ENCODE measurements at places on chromosomes 11 and 22. TPM values are rescaled to one million over a fixed set of nuclear protein-coding genes. Genes with fewer than 3 reads are reported as not detected.

DNA sequence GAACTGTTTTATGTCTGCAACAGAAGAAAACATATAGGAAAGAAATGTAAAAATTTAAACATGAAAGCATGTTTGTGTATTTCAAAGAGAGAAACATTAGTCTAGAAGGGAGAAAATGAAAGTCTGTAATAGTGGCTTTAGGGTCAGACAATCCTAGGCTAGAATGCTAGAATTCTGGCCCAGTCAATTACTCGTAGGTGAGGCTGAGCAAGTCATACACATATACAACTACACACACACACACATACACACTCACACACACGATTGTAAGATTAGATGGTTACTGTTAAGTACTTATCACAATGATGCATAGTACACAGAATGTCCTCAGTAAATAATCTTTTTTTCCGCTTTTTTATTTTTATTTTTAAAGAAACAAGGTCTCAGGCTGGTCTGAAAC, 37.7 kb upstream of the PCF11 start:
- H3K4me3 ChIP-seq = no peak overlapping the region
- H3K36me3 ChIP-seq = peaks cover 2% of the 10 kb centered on the region
- peaks cover 19% of the 10 kb centered on the region for H3K4me1 ChIP-seq
- peak overlapping the region; percentile 32 for H3K27ac ChIP-seq
- no peaks in the 10 kb centered on the region for H3K27me3 ChIP-seq
- DNase-seq = no peak

GRCh38 chr22:29916007-29916544, 33.1 kb downstream of the MTMR3 start:
- H3K27me3 ChIP-seq = no peaks in the 10 kb centered on the region
- H3K4me3 ChIP-seq = no peak overlapping the region
- DNase-seq = no peak
- no peaks in the 10 kb centered on the region for H3K36me3 ChIP-seq

DNA sequence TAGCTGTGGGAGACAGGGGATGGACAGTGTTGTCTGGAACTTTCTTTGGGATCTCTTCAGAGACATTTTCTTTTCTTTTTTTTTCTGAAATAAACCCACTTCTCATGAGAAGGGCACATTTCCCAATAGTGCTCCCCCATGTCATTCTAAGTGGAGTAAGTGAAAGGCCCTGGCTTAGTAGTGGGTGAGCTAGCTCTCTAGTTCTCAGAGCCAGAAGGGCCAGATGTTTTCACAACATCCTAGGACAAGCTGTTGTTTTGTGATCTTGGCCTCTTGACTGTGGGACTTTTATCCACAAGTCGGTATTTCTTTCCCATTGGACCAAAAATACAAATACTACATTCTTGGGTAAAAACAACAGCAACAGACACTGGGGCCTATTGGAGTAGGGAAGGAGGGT, 607.7 kb upstream of the TENM4 start:
- H3K27me3 ChIP-seq = no peaks in the 10 kb centered on the region
- DNase-seq = no peak
- H3K36me3 ChIP-seq = no peaks in the 10 kb centered on the region
- no peak overlapping the region for H3K4me3 ChIP-seq
- no peaks in the 10 kb centered on the region for H3K4me1 ChIP-seq

GRCh38 chr22:29200901-29201300, 4.8 kb upstream of the EMID1 start:
- DNase-seq = no peak
- peak overlapping the region; percentile 84 for H3K27ac ChIP-seq
- H3K27me3 ChIP-seq = peaks cover 33% of the 10 kb centered on the region
- no peak overlapping the region for H3K4me3 ChIP-seq
- peaks cover 27% of the 10 kb centered on the region for H3K4me1 ChIP-seq
- peaks cover 5% of the 10 kb centered on the region for H3K36me3 ChIP-seq

DNA sequence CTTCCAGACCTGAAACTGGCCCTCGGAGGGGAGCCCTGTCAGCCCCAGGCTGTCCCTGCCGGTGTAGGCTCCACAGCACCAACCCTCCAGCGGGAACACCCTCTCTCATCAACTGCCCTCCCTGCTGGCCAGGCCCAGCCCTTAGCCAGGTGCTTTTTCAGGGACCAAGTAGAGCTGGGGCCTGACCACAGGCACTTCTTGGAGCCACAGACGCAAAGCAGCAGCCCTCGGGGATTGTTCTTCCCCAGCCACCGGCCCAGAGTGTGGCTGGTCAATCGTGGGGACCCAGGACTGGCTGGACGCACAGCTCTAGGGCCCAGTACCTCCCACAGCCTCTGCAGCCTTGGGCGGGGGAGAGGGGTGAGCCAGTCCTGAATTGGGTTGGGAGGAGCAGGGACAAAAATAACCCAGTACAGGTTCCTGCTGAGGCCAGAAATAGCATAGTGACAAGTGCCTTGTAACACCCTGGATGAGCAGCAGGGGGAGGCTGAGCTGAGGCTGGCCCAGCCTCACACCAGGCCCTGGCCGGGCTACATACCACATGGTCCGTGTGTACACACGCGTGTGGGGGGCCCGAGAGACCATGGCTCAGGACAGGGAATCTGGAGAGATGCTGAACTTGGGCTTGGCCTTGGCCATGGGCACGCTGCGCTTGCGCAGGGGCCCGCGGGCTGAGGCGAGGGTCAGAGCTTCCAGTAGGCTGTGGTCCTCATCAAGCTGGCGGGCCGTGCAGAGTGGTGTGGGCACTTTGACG, 2.0 kb downstream of the KCNJ11 start:
- H3K27ac ChIP-seq = no peak overlapping the region
- no peak for DNase-seq
- peaks cover 4% of the 10 kb centered on the region for H3K27me3 ChIP-seq
- H3K4me3 ChIP-seq = no peak overlapping the region
- H3K36me3 ChIP-seq = no peaks in the 10 kb centered on the region
- peaks cover 11% of the 10 kb centered on the region for H3K4me1 ChIP-seq

GRCh38 chr11:19344661-19345518, 104.1 kb upstream of the E2F8 start:
- H3K36me3 ChIP-seq = peaks cover 9% of the 10 kb centered on the region
- H3K4me1 ChIP-seq = peaks cover 7% of the 10 kb centered on the region
- H3K27me3 ChIP-seq = peaks cover 81% of the 10 kb centered on the region
- DNase-seq = no peak
- H3K4me3 ChIP-seq = no peak overlapping the region

- peak overlapping the region; percentile 95 for H3K27ac ChIP-seq
- DNase-seq = no peak
- H3K4me1 ChIP-seq = peaks cover 35% of the 10 kb centered on the region
- H3K4me3 ChIP-seq = no peak overlapping the region
- H3K27me3 ChIP-seq = no peaks in the 10 kb centered on the region
Observed at GRCh38 chr11:66541892-66542291, 4.0 kb downstream of the ZDHHC24 start.

DNA sequence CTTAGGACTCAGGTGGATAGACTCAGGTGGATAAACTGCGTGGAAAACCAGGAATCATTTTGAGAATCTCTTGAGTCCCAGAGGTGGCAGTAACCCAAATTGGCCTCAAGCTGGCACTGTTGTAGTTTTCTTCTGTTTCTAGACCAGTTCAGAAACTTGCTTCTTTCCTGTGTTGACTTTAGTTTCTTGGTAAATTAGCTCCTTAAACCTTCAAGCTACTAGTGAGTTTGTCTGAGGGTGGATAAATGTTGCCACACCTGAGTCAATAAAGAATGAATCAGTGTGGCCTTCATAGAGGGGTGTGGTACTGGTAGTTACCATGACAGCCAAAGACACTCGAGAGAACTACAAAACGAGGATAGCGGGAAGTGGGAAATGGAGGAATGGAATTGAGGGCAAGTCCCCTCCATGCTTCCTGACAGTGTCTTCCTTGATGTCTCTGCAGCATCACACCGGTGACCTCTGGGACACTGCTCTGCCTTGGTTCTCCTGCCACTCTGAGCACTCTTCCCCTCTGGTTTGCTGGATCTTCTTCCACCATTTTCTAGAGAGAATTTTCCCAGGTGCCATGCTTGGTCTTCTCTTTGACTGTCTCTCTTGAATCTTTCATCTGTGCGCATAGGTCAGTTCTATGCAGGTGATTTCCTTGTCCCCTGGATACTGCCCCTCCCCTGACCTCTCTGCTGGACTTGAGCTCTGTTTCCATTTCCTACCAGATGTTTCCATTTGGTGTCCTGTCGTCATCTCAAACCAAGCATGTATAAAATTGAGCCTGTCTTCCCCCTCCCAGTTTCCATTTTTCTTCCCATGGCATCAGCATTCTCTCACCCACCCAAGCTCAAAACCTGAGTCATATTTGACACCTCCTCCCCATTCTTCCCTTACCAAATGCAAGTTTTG, 7.2 kb downstream of the POLD4 start:
- H3K4me1 ChIP-seq = peaks cover 40% of the 10 kb centered on the region
- no peak for DNase-seq
- H3K4me3 ChIP-seq = no peak overlapping the region

DNA sequence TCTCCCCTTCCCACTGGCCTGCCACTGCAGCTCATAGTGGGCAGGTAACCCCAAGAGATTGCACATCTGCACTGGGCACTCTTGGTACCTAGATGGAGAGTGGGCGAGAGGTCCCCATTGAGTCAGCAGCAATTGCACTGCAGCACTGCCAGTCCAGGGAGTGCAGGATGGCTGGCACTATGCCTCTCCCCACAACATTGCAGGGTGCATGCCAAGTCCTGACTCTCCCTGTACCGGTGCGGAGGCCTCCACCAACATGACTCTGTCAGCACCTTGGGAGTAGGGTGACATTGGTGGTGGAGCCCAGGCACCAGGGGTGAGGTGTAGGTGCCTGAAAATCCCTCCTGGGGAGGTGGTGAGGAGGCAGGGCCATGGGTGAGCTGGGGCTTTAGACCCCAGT, 82.2 kb downstream of the TRAF6 start:
- peaks cover 4% of the 10 kb centered on the region for H3K36me3 ChIP-seq
- no peak overlapping the region for H3K27ac ChIP-seq
- H3K4me3 ChIP-seq = no peak overlapping the region
- peaks cover 5% of the 10 kb centered on the region for H3K4me1 ChIP-seq

- peaks cover 4% of the 10 kb centered on the region for H3K36me3 ChIP-seq
- DNase-seq = no peak
- no peak overlapping the region for H3K4me3 ChIP-seq
Observed at GRCh38 chr11:64826578-64827450, 16.5 kb upstream of the MEN1 start.

DNA sequence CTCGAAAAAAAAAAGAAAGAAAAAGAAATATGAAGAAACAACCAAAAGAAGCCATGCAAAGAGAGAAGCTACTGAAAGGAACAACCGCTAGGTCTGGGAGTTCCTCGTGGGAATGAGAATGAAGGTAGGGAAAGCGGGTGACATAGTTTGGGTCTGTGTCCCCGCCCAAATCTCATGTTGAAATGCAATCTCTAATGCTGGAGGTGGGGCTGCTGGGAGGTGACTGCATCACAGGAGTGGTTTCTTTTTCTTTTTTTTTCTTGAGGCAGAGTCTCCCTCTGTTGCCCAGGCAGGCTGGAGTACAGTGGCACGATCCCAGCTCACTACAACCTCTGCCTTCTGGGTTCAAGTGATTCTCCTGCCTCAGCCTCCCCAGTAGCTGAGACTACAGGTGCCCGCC, 9.7 kb upstream of the TXN2 start:
- H3K27me3 ChIP-seq = no peaks in the 10 kb centered on the region
- no peak overlapping the region for H3K4me3 ChIP-seq
- peaks cover 4% of the 10 kb centered on the region for H3K4me1 ChIP-seq
- no peak overlapping the region for H3K27ac ChIP-seq
- H3K36me3 ChIP-seq = no peaks in the 10 kb centered on the region
- DNase-seq = no peak

DNA sequence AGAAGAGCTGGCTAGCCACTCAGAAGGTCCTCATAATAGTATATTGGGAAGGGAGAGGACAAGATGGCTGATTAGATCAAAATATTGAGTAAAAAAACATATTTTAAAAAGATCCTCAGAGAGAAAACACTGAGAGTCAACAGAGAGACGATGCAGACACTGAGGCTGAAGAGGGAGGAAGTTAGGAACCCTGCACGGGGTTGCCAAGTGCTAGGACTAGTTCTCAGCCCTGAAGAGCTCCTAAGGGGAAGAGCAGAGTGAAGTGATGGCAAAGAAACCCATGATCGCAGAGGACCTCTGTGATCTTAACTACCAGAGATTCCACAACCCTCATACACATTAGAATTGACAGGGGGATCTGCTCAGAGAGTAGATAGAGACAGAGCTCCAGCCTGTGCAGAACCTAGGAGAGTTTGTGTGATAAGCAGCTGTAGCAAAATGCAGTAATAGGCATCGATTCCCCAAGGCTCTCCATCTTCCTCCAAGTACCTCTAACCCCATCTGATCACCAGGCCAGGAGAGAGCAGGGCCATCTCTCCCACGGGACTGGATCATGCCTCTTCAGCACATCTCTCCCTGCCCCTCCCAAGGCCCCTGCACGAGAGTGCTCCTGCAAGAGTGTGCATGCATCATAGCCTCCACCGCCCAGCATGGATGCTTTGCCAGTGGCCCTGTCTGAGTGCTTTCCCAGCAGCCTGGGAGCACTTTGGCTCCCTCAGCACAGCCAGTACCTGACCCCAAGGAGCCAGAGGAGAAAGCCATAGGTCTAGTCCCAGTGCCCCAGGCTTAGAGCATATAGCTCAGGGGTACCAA, 41.2 kb upstream of the ARL14EP start:
- H3K36me3 ChIP-seq = no peaks in the 10 kb centered on the region
- H3K27ac ChIP-seq = peak overlapping the region; percentile 82
- peaks cover 16% of the 10 kb centered on the region for H3K4me1 ChIP-seq
- H3K27me3 ChIP-seq = no peaks in the 10 kb centered on the region
- no peak for DNase-seq
- H3K4me3 ChIP-seq = peak overlapping the region; percentile 86

- no peak overlapping the region for H3K4me3 ChIP-seq
- H3K27me3 ChIP-seq = peaks cover 14% of the 10 kb centered on the region
- peaks cover 19% of the 10 kb centered on the region for H3K4me1 ChIP-seq
- H3K27ac ChIP-seq = peak overlapping the region; percentile 74
- no peaks in the 10 kb centered on the region for H3K36me3 ChIP-seq
- no peak for DNase-seq
Observed at GRCh38 chr22:21051145-21051830, 5.5 kb downstream of the LRRC74B start.

GRCh38 chr22:20118300-20119020, 1.4 kb upstream of the TRMT2A start:
- peaks cover 16% of the 10 kb centered on the region for H3K4me1 ChIP-seq
- H3K27ac ChIP-seq = peak overlapping the region; percentile 79
- H3K27me3 ChIP-seq = no peaks in the 10 kb centered on the region

DNA sequence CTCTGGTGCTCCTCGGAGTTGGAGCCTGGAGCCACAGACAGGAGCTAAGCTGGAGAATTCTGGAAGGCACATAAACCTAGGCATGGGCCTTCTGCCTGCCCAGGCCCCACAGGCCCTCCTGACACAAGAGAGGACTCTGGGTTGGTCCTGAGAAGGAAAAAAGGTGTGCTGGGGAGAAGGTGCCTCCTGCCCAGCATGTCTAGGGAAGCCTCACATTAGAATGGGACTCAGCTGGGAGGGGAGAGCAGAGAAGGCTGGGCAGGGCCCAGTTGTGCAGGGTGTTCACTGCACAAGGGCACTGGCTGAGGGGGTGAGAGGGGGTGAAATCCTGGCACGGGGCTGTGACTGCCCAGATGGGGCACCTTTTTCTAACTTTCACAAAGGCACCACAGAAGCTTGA, 39.4 kb upstream of the WNT11 start:
- no peaks in the 10 kb centered on the region for H3K36me3 ChIP-seq
- no peak overlapping the region for H3K4me3 ChIP-seq
- H3K4me1 ChIP-seq = peaks cover 8% of the 10 kb centered on the region
- no peak for DNase-seq
- H3K27ac ChIP-seq = no peak overlapping the region

- H3K27ac ChIP-seq = peak overlapping the region; percentile 32
- no peak overlapping the region for H3K4me3 ChIP-seq
- H3K4me1 ChIP-seq = peaks cover 29% of the 10 kb centered on the region
Observed at GRCh38 chr22:42291287-42291686, 20.8 kb upstream of the TCF20 start.

The ZP1 gene
- not detected for total RNA-seq

The OR10A4 gene
- not detected for total RNA-seq

The NRXN2 gene
- 0.21 TPM for total RNA-seq

The KDM4D gene
- total RNA-seq = 0.23 TPM

The KCTD14 gene
- total RNA-seq = 0.52 TPM

The OR2AG1 gene
- total RNA-seq = not detected

The VSIG2 gene
- 0.32 TPM for total RNA-seq
